ENCODE measurements at places on chromosomes 11 and 22. TPM values are rescaled to one million over a fixed set of nuclear protein-coding genes. Genes with fewer than 3 reads are reported as not detected.

- H3K4me3 ChIP-seq = peak within 1 kb of the TSS; percentile 65
- peak within 1 kb of the TSS; percentile 99 for H3K27ac ChIP-seq
- peaks cover 76% of the 10 kb centered on the region for H3K4me1 ChIP-seq
- peaks cover 3% of the 10 kb centered on the region for H3K36me3 ChIP-seq
- no peaks in the 10 kb centered on the region for H3K27me3 ChIP-seq
These were observed at the start of gene ADORA2A for GRCh38 chr22:24427500-24428164. Gene ADORA2A (plus strand): TSS chr22:24427599. CDS start chr22:24433405, 5,806 bp downstream.

DNA sequence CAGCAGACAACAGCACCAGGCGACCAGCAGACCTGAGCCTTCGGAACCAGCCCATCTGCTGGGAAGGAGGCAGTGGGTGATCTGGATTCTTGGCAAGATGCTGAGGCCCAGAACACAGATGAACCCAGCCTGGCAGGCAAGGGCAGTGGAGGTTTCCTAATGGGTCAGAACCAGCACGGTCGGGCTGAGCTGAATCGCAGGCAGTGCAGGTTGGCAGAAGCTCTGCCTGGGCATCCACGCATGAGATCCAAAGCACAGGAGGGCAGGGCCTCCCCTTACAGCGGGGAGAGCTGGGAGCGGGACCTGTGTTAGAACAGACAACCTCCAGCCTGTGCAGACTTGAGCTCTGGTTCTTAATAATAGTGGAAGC lies 47.5 kb downstream of the DSCAML1 start:
- no peak for DNase-seq
- H3K4me1 ChIP-seq = no peaks in the 10 kb centered on the region
- H3K27me3 ChIP-seq = no peaks in the 10 kb centered on the region
- no peak overlapping the region for H3K27ac ChIP-seq
- H3K4me3 ChIP-seq = no peak overlapping the region
- H3K36me3 ChIP-seq = no peaks in the 10 kb centered on the region

Gene CREB3L1
- not detected for total RNA-seq

DNA sequence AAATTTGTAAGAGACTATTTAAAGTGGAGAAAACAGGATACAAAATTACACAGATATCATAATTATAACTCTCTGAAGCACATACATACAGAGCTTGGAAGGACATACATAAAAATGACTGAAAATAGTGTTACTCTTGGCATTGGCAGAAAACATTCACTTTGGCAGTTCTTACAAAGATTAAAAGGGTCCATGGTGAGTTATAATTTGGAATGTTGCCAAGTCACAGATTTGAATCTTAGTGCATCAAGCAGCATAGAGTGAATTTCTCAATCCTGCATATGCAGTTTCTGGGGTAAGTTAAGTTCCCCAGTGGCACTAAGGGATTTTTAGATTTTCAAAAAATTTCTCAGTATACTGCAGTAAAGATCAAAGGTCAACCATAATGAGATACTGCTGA lies 115.9 kb downstream of the CCDC81 start:
- no peaks in the 10 kb centered on the region for H3K27me3 ChIP-seq
- DNase-seq = no peak
- no peak overlapping the region for H3K4me3 ChIP-seq
- no peaks in the 10 kb centered on the region for H3K4me1 ChIP-seq

Gene LAMTOR1
- total RNA-seq = 78.4 TPM

Gene LUZP2
- total RNA-seq = not detected

- H3K4me3 ChIP-seq = no peak overlapping the region
- H3K4me1 ChIP-seq = peaks cover 10% of the 10 kb centered on the region
- H3K27ac ChIP-seq = no peak overlapping the region
- no peaks in the 10 kb centered on the region for H3K27me3 ChIP-seq
- no peak for DNase-seq
- H3K36me3 ChIP-seq = peaks cover 5% of the 10 kb centered on the region
These were observed 61.0 kb upstream of the SORL1-AS1 start for GRCh38 chr11:121513807-121514206.

Gene KRTAP5-11
- total RNA-seq = not detected

DNA sequence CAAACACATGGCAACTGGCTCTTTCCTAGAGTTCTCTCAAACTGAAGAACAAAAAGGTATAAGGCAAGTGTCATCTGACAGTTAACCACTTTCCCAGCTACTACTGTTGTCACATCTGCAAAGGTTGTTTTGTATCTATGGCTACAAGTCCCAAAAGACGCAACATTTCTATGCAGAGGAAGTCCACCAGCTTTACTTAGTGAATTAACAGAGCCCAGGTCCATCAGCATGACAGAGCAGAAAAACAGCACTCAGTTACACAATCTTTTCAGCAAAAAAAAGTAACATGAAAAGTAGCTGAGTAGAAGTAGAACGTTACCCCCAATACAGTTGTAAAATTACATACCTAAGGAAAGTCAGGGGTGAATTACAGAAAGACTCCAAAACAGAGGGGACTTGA lies 12.1 kb downstream of the CPSF7 start:
- no peak for DNase-seq
- no peaks in the 10 kb centered on the region for H3K4me1 ChIP-seq
- H3K27me3 ChIP-seq = no peaks in the 10 kb centered on the region
- no peak overlapping the region for H3K4me3 ChIP-seq
- H3K27ac ChIP-seq = no peak overlapping the region

Gene FOXRED2
- 7.4 TPM for total RNA-seq

DNA sequence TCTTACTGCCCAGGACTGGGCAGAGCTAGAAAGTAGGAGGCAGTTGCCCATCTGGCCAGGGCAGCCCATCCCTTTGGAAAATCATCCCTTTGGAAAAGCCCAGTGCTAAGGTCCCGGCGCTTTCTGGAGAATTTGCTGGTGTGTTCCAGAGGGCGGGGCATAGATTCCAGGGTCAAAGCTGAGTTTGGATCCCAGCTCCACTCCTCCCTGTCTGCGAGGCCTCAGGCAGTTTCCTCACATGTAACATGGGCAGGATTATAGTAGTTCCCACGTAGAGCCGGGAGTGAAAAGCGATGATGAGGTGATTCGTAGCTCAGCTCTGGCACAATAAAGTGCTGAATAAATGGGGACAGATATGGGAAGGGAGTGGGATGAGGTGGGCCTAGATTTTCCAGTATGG lies 31.4 kb upstream of the LRRC10B start:
- H3K27me3 ChIP-seq = no peaks in the 10 kb centered on the region
- no peaks in the 10 kb centered on the region for H3K36me3 ChIP-seq
- H3K4me3 ChIP-seq = no peak overlapping the region
- H3K27ac ChIP-seq = no peak overlapping the region
- no peak for DNase-seq

Gene PDGFD
- 1.0 TPM for total RNA-seq

Gene PLAAT4
- 12.6 TPM for total RNA-seq

DNA sequence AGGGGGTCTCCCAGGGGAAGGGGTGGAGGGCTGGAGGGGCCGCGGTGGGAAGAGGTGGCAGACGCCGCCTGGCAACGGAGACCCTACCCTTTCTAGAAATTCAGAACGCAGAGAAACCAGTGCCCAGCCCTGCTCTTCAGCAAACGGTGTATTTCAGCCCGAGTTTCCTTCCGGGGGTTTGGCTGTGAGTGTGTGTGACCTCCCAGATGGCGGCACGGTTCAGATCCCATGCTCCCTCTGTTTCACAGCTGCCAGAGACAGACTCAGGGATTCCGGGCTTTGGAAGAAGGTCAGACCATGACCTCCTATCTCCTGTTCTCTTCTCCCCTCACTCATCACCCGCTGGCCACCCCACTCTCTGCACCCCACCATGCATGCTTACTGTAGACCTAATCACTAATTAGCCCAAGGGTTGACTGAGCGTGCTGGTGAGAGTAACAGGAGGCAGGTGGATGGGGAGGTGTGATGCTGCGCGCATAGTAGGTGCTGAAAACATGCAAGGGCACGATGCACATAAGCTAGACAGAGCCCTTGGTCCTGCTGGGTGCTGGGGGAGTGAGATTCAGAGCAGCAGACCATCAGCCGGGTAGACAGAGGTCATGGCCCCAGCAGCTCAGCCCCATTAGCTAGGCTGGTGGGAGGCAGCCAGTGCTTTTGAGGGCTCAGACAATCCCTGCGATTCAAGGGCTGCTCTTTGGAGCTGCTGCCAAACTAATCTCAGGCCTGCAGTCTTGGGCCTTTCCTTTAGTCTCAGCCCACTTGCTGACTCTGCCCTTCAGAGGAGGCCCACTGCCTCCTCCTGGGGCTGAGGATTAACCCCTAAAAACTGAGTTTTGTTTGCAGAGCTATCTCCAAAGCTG lies 256.5 kb upstream of the CADM1 start:
- no peak overlapping the region for H3K27ac ChIP-seq
- DNase-seq = no peak
- H3K36me3 ChIP-seq = no peaks in the 10 kb centered on the region
- H3K4me1 ChIP-seq = no peaks in the 10 kb centered on the region
- no peak overlapping the region for H3K4me3 ChIP-seq

Gene PGM2L1
- 12.6 TPM for total RNA-seq

Gene A4GALT
- 6.1 TPM for total RNA-seq

Data from B cell (primary cell).